NCI-H460 (cell line): ENCODE measurements at places on chromosomes 7 and 10. TPM values are rescaled to one million over a fixed set of nuclear protein-coding genes. Genes with fewer than 3 reads are reported as not detected.

The IFIT5 gene
- total RNA-seq = 19.5 and 20.1 TPM in 2 replicates

The CHAT gene
- total RNA-seq = not detected in 2 replicates

The SSMEM1 gene
- 0.12 TPM in 1 of 2 replicates, not detected in the other for total RNA-seq

The NUTM2D gene
- 0.67 and 0.75 TPM in 2 replicates for total RNA-seq

The KMT2E gene
- 32.6 and 40.2 TPM in 2 replicates for total RNA-seq
